ENCODE measurements at places on chromosomes 12 and 14.

DNA sequence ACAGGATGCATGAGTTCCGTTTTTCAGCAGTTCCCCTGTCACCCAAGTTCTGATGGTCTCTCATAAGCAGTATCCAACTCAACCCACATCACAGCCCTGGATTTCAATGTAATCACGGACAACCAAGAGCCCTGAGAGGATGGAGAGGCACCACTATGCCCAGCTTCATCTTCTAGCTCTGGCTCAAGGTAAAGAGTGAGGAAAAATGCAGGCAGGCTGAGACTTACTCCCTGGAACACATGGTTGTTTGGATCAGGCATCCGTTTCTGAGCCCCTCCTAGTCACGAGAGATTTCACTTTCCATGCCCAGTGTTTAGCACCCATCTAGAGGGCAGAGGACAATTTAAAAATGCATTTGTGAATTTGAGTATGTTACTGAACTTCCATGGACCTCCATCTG is 45.0 kb downstream of the ANO2 start:
- no peak for DNase-seq

DNA sequence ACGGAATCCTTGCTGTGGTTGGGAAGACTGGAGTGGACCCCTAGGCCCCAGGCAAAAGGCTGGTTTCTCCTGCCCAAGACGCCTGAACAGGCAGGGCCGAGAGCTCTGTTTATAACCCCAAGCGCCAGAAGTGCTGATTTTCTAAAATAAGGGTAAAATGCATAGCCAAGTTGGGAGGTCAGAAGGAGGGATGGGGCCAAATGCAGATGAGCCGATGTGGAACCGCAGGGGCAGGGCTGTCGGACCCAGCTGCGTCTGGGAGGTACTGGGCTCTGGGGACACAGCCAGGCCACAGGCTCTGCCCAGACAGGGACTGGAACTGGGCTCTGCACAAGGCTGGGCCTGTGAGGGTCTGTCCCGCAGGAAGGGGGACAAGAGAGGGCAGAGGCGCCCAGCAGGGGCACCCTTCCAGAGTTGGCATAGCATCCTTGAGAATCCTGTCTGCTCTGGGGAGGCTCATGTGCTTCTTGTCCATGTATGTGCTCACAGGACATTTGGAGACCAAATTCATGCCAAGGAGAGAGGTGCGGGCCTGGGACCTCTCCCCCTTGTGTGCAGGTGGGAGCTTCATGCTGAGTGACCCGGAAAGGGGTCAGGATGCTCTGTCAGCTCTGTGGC is 49.1 kb downstream of the JAG2 start:
- no peak for DNase-seq

DNA sequence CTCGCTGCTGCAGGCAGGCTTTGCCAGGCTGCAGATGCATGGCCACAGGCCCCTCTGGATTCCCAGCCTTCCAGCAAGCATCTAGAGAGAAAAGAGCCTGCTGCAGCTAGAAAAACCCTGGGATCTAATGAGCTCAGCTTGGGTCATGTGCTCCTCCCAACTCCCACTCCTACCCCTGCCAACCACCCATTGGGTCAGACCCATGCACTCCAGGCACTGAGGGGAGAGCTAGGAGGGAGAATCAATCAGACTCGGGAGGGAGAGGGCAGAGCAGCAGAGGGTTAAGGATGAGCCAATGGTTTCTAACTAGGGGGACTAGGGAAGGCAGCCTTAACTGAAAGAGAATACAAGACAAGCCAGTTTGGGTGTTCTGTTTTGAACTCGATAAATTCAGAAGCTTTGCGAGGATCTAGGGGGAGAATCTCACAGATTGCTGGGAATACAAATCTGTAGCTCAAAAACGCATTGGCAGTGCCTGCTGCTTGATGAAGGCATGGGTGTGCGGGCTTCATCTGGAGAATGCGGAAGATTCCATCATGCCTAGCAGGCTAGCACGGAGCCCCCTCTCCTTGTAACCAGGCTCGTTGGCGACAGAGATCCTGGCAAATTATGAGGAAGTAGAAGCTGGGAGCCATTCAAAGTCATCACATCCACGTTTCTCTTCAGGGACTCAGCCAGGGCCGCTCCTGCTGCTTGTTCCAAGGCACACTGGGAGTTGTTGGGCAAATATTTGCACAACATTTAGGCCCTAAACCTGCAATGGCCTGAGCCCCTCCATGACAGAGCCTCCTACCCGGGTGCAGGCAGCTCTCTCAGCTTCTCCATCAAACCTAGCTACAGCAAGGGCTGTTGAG is 56.4 kb downstream of the VCPKMT start:
- no peak for DNase-seq

GRCh38 chr14:25411781-25412757 is 362.1 kb upstream of the STXBP6 start:
- DNase-seq, result no peak

GRCh38 chr14:44981198-44981597 is 19.2 kb downstream of the TOGARAM1 start:
- DNase-seq, result no peak

DNA sequence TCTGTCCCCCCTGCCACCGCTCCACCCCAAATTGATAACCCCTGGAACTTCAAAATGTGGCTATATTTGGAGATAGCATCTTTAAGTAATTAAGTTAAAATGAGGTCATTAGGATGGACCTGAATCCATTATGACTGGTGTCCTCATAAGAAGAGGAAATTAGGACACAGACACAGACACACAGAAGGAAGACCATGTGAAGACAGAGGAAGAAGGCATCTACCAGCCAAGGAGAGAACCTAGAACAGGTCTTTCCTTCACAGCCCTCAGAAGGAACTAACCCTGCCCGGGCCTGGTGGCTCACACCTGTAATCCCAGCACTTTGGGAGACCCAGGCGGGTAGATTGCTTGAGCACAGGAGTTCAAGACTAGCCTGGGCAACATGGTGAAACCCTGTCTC is 3.6 kb upstream of the HRK start:
- DNase-seq, result no peak

- peak; percentile 61 for DNase-seq
Measured at GRCh38 chr14:61280526-61281185, 482 bp downstream of the TMEM30B start.

- DNase-seq, result no peak
Measured at GRCh38 chr14:86799244-86799647, 1193.7 kb downstream of the GALC start.

- DNase-seq, result no peak
Measured at GRCh38 chr12:22285846-22286245, 48.7 kb downstream of the ST8SIA1 start.

DNA sequence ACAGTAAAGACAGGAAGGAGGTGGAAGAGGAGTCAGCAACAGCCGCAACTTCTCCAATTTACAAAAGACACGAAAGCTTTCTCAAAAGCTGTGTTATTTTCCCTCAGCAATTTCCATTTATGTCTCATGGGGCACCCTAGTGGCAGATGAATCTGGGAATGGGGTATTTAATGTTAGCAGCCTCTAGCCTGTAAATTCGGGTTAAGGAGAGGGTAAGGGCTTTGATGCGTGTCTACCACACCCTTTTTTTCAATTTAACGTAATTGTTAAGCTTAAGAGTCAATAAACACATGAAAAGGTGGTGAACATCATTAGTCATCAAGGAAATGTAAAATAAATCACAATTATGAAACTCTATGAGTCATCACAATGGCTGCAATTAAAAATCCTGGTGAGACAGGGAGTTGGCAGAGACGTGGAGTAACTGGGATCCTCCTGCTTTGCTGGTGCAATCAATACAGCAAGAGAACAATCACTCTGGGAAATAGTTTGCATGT is 986.4 kb downstream of the AACS start:
- DNase-seq, result no peak

GRCh38 chr12:110039085-110039807 is 9.1 kb downstream of the C12orf76 start:
- no peak for DNase-seq

- no peak for DNase-seq
Measured at GRCh38 chr12:114221136-114221833, 184.7 kb downstream of the TBX5 start.

GRCh38 chr12:99309812-99310211 is 337.7 kb upstream of the GARIN6 start:
- no peak for DNase-seq

DNA sequence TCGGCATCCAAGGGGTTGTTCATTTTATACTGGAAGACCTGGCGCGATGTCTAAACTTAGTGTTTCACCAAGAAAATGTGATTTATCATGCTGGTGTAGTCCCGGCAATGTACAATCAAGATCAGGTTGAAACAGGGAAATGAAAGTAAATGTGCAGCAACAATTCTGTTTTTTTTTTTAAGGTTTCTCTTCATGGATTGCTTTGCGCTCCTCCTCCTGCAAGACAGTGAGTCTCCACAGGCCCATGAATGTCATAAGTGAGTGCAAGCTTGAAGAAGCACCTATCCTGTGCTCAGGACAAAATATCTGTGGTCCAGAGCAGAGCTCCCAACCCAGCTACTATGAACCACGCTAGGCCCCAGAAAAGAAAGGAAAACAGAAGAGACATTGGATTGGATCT is 143.4 kb downstream of the KCNK10 start:
- DNase-seq, result no peak

GRCh38 chr12:25876383-25877045 is 82.0 kb upstream of the RASSF8 start:
- no peak for DNase-seq

DNA sequence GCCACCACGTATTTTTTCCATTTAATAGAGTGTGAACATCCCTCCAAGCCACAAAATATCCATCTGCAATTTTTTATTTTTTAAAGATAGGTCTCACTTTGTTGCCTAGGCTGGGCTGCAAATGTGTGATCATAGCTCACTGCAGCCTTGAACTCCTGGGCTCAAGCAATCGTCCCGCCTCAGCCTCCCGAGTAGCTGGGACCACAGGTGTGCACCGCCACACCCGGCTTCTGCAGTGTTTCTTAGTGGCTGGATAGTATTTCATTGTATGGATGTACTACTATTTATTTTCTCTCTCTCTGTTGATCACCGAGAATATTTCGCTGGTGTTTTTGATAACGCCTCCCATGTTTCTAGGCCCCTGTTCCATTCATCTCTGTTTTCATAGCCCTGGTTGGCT is 17.5 kb downstream of the MLXIP start:
- DNase-seq, result no peak

DNA sequence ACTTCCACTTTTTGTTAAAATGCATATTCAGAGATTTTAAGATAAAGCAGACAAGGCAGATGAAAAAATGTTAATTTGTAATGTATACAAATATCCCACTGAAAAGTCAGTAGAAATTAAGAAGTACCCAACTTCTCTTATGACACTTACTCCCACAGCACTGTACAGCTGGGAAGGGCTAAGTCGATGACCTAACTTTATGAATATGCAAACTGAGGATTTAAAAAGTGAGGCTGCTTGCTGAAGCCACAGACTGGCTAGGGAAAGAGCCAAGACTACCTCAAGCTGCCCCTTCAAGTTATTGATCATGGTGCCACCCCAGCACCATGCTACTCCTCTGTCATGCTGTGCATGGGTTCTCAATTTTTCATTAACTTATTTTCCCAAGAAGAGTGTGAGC is 17.0 kb downstream of the PPM1H start:
- no peak for DNase-seq

GRCh38 chr12:90074086-90074485 is 365.4 kb upstream of the ATP2B1 start:
- DNase-seq, result no peak

GRCh38 chr14:58702441-58703160 is 64.8 kb downstream of the DACT1 start:
- DNase-seq, result no peak

DNA sequence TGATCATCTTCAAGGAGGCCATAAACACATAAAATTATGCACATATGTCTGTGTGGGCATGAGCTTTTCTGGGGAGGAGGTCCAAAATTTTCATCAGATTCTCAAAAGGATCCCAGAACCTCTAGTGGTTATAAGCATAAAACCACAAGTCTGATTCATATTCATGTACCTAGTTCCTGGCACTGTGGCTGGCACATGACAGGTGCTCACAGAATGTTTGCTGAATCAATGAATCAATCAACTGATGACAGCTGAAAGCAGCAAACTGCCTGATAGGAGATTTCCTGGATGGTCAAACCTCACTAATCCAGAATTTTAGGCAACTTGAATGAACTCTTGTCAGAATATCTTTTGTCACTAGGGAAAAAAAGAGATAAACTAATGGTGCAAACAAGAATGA is 13.5 kb upstream of the CMKLR1 start:
- no peak for DNase-seq

GRCh38 chr12:95408201-95408600 is 65.8 kb upstream of the METAP2 start:
- no peak for DNase-seq

DNA sequence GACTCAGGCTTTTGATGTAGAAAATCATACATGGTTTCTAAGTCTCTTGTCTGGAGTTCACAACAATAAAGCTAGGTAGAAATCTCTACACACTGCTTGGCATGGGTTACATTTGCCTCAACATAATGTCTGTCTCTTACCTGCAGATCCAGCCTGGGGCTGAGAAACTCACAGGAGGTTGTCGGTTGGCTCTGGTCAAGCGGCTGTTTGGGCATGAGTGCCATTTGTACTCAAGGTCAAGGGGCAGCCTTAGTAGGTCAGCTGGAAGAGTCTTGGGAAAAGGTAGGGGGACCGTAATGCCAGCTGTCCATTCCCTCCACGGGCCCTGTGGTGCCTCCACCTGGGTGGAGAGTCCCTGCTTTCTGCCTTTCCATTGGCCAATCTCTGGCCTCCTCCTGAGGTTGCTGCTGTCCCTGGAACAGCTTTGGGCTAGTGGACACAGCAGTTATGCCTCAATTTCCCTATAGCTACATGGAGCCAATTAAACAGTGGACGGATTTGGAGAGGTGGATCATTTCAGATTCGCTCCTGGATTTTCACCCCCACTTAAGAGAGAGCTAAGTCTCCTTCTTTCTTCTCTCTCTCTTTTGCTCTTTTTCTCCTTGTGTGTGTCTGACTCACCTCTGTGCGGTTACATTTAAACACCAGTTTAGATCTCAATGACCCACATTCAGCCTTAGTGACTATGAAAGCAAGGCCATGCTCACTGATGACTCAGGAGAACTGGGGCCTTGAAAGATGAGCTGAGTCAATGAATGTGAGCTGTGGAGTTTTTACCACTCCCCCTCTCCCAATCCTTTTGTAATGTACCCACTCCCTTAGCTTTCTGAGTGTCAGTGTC is 132.8 kb upstream of the HIF1A start:
- no peak for DNase-seq

GRCh38 chr14:63273129-63273528 is 45.6 kb downstream of the GPHB5 start:
- no peak for DNase-seq

DNA sequence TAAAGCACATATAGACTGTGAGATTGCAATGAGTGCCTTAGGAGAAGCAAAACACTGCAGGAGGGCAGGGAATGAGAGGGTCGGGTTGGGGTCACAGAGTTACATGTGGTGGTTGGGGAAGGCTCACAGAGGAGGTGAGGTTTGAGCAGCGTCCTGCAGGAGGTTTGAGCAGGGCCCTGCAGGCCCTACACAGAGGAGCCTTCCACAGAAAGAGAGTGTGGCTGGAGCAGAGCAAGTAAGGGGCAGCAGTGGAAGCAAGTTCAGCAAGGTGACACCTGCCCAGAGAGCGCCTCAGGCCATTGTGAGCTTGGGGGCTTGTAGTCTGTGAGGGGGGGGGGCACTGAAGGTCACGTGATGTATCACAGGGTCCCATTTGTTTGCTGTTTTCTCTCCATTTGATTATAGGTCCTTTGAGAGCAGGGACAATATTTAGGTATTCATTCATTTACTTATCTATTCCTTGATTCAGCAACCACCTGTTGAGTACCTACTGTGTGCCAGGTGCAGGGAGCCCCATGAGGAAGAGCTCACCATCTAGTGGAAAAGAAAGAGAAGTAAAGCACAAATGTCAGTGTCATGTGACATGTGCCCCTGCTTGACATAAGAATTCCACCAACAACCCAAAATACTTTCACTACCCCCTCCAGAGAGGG is 56.6 kb downstream of the GALNT16 start:
- DNase-seq, result no peak

Measured in activated CD4-positive, alpha-beta T cell treated with anti-CD3 and anti-CD28 coated beads, Interleukin-2, amount 50 U/mL, for 24 hours (primary cell).